A549 treated with Mapracorat at 1 μM for 4 hours (cell line): ENCODE measurements at places on chromosomes 7 and 10. TPM values are rescaled to one million over a fixed set of nuclear protein-coding genes. Genes with fewer than 3 reads are reported as not detected.

The CNPY1 gene
- not detected in 5 replicates for total RNA-seq

The PALD1 gene
- 5.8 to 7.4 TPM (median 6.7 TPM) in 5 replicates for total RNA-seq

The PAPSS2 gene
- total RNA-seq: 17.3 to 22.2 TPM (median 21.2 TPM) in 5 replicates

The MYOF gene
- 179 to 227 TPM (median 222 TPM) in 5 replicates for total RNA-seq
